Fibroblast of skin of back (primary cell): ENCODE measurements at places on chromosomes 3 and 15.

DNA sequence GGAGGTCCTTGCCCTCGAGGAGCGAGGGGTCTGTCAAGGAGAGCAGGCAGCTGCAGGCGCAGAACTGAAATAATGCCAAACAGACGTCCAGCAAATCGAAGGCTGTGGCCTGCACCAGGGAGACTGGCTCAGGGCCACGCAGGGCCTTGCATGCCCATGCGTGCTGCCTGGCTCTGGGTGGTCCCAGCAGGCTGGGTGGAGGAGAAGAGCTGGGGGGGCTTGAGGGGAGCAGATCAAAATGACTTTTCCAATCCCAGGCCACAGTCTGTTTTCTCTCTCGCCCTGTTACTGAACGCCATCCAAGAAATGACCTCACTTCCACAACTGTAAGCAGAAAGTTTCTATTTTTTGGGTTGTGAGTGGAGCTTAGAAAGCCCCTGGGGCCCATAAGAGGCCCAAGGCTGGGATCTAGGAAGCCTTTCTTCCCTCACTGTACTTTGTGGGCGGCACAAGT lies 96.9 kb upstream of the RPL32 start:
- DNase-seq: peak; percentile 44

- DNase-seq: no peak
Observed at GRCh38 chr3:43958005-43958770, 267.4 kb downstream of the ABHD5 start.

DNA sequence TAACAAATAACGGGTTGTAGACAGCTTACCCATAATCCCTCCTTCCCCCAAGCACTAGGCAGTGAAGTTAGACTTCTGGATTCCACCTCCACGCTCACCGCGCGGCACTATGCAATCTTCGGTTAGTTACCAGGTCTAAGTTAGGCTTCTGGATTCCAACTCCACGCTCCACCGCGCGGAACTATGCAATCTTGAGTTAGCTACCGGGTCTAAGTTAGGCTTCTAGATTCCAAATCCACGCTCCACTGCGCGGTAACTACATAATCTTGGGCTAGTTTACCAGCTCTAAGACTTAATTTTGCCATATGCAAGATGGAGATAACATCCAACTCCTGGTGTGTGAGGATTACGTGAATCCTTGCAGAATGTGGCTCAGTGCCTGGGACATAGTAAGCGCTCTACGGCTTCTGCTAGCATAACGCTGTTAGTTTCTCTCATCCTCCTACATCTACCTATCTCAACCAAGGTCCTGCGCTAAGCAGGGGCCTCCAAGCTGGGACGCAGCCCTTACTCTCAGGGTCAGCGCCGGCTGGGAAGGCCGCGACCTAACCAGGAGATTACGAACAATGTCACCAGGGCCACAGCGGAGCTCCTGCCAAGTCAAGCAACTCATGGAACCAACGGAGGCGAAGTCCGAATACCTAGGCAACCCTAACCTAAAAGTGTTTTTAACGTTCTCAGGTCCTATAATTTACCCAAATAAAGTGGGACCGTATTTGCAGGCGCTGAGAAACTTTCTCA lies 497 bp upstream of the RPLP1 start:
- peak; percentile 21 for DNase-seq

GRCh38 chr3:153042088-153042487 lies 119.9 kb upstream of the RAP2B start:
- peak; percentile 18 for DNase-seq

- no peak for DNase-seq
Observed at GRCh38 chr3:158430448-158430847, 140.5 kb upstream of the MLF1 start.

DNA sequence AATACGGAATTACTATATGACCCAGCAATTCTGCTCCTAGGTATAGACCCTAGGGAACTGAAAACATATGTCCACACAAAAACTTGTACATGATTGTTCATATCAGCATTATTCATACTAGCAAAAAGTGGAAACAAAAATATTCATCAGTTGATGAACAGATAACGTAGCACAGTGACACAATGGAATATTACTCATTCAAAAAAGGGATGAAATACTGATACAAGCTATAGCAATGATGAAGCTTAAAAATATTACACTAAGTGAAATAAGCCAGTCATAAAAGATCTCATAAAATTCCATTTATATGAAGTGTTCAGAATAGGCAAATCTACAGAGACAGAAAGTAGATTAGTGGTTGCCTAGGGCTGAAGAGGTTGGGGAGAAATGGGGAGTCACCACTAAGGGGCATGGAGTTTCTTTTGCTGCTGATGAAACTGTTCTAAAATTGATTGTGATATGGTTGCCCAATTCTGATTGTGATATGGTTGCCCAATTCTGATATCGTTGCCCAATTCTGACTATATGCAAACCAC lies 10.5 kb downstream of the C15orf61 start:
- peak; percentile 88 for DNase-seq

GRCh38 chr3:141798448-141798845 lies 35.2 kb downstream of the GRK7 start:
- no peak for DNase-seq

DNA sequence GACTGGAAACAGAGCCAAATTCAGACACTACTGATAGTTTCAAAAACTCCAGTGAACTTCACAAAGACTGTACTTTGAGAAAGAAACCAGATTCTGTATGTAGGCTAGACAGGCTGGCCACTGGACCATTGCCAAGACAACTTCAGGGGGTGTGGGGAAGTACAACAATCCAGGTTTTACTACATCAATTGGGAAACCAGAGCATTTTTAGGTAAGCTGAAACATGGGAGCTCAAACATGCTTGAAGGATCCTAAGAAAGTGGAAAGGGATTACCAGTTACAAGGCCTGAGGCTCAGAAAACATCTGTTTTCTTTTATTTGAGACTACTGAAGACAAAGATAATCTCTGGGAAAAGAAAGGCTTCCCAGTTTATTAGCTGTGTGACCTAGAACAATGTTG lies 26.9 kb upstream of the ZNF280D start:
- DNase-seq: no peak

DNA sequence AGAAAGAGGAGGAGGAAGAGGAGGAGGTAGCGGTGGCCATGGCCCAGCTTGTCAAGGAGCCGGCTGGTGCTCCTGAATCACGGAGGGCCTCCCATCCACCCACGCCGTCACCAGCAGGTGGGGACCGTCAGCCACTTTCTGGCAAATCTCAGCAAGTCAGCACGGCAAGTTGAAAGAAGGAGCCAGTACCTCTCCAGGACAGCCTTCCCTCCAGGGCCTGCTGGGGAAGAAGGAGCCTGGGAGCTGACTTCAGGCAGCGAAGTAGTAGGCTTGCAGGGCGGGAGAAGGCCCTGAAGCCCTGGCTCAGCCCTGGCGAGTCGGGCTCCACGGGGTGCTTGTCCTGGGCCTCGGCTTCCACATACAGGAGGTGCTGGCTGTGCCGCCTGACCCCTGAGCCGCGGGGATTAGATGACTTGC lies 99.2 kb upstream of the TRPM1 start:
- DNase-seq: peak; percentile 46

DNA sequence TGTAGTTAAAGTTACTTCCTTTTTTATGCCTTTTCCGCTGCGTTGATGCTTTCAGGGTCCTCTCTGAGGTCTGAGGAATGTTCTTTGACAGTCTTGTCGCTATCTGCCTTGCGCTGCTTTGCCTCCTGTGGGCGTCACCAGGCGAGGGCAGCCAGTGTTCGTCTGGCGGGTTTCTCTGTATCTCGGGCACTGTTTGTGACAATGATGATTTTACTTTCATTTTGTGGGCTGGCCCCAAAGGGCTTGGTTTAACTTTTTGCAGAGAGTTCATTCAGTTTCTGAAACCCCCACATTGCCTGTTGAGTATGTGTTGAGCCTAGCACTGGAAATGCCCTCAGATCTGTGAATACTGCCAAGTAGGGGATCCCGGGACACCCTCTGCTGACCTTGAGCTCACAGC lies 24.6 kb upstream of the SACM1L start:
- DNase-seq: no peak

- no peak for DNase-seq
Observed at GRCh38 chr3:171465763-171466162, 5.6 kb upstream of the TNIK start.

DNA sequence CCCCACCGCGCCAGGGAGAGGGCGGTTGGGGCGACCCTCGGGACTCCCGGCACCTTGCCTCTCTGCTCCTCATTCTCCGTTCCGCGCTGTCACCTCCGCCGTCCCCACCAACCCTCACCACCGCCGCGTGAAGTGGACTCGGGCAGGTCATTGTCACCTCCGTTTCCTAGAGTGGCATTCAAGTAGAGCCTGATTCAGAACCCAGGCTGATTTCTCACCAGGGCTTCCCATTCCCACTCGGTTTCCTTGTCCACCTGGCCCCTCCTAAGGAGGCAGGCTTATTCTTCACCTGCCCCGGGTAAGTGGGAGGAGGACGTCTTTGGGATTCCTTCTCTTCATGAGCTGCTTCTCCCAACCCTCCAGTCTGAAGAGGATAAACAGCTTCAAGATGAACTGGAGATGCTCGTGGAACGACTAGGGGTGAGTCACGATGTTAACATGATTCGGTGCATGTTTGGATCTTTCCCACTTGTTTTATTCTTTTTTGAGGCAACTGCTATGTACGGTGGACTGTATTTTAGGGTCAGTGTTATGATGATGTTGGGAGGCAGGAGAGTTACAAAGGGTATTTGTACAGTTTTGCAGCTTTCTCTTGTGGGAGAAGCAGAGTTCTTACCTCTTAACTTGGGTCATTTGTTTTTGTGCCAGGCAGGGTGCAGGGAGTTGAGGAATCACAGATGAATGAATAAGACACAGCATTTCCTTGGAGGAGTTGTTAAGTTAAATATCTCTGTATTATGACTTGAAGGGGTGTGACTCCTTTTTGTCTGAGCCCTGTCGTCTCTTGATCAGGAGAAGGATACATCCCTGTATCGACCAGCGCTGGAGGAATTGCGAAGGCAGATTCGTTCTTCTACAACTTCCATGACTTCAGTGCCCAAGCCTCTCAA lies 692 bp downstream of the PSMD2 start:
- DNase-seq: peak; percentile 46

DNA sequence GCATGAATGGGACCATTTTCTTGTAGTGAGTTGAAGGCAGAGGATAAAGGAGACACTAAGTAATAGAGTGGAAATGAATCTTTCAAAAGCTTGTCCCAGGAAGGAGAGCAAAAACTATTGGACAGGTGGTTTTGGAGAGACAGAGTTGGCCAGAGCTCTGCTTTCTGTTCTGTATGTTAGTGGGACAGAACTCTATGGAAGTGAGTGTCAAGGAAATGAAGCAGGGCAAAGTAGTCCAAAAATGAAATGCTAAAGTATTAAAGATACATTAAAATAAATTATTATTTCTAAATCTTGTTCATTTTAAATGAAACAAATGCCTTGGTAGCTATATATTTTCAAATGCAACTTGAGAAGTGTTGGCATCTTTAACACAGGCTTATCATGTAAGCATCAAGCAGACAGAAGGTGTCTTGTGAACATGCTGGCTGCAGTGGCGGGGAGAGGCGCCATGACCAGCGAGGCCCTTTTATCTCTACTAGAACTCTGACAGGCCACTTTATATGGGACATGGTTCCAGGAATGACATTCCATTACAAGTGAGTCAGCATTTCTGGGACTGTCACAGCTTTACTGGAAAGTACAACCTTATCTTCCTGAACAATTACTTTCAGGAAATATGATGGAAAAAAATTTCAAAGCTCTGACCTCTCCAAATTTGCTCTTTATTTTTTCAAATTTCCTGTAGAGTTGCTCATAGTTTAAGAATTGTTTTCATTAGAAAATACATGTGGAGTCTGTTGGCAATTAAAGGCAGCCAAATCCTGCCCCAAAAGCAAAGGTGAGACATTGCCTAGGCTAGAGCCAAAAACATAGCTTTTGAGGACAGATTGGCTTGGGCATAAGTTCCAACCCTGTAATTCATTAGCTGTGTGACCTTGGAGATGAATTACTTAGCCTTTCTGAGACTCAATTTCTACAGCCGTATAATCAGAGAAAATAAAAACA lies 106.5 kb downstream of the ECT2 start:
- peak; percentile 76 for DNase-seq
